IMR-90 (cell line): ENCODE measurements at places on chromosomes 16 and 17. TPM values are rescaled to one million over a fixed set of nuclear protein-coding genes. Genes with fewer than 3 reads are reported as not detected.
A peak's percentile ranks its signal among the peaks of the same experiment; 100 is the strongest.

Gene ACSM5
- total RNA-seq = not detected in 2 replicates

DNA sequence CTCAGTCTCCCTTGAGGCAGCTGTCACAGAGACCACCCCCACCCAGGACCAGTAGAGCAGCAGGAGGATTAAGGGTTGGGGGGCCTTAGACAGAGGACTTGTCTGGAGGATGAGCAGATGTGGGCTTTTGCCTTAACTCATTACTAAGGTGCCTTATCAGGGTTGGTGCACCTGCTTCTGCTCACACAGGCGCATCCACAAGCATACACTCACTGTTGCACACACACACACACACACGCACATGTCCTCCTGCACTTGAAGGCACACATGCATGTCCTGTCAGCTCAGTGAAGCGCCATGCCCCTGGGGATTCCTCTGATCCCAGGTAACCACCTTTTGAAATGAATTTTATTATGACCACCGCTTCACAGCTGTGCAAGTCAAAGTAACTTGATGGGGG is 1.2 kb downstream of the GFAP start:
- no peak overlapping the region for H3K27ac ChIP-seq
- no peaks in the 10 kb centered on the region for H3K36me3 ChIP-seq
- peaks cover 9% of the 10 kb centered on the region; the same call in 1 of the 2 replicates for H3K27me3 ChIP-seq
- H3K4me1 ChIP-seq = peaks cover 13% of the 10 kb centered on the region
- H3K4me3 ChIP-seq = no peak overlapping the region

DNA sequence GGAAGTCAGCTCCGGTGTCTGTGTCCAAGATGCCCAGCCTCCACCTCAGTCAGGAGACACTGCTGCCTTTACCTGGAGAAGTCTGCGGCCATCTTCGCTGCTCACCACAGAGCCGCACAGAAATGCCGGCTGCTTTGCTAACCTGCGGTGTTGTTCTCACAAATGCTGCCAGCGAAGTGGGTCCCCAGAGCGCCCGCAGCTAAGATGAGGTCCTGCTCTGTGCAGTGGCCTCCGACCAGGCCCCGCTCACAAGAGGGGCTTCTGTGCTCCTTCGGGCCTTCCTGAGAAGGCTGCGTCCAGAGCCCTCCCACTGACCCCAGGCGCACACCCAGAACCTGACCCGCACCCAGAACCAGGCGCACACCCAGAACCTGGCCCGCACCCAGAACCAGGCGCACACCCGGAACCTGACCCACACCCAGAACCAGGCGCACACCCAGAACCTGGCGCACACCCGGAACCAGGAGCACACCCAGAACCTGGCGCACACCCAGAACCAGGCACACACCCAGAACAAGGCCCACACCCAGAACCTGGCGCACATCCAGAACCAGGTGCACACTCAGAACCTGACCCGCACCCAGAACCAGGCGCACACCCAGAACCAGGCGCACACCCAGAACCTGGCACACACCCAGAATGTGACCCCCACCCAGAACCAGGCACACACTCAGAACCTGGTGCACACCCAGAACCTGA is 51.5 kb upstream of the FASN start:
- no peak overlapping the region for H3K27ac ChIP-seq
- peaks cover 5% of the 10 kb centered on the region; the same call in 1 of the 2 replicates for H3K36me3 ChIP-seq
- no peaks in the 10 kb centered on the region for H3K4me1 ChIP-seq

Gene EPX
- not detected in 2 replicates for total RNA-seq

- DNase-seq = no peak
- no peaks in the 10 kb centered on the region for H3K4me1 ChIP-seq
- no peak overlapping the region for H3K27ac ChIP-seq
- H3K36me3 ChIP-seq = no peaks in the 10 kb centered on the region
- H3K4me3 ChIP-seq = no peak overlapping the region
Measured at GRCh38 chr17:79561486-79562133, 49.2 kb downstream of the RBFOX3 start.

- no peak overlapping the region for H3K4me3 ChIP-seq
- no peak overlapping the region for H3K27ac ChIP-seq
- no peaks in the 10 kb centered on the region for H3K4me1 ChIP-seq
- H3K36me3 ChIP-seq = no peaks in the 10 kb centered on the region
Measured at GRCh38 chr16:24203675-24204074, 52.5 kb upstream of the CACNG3 start.

DNA sequence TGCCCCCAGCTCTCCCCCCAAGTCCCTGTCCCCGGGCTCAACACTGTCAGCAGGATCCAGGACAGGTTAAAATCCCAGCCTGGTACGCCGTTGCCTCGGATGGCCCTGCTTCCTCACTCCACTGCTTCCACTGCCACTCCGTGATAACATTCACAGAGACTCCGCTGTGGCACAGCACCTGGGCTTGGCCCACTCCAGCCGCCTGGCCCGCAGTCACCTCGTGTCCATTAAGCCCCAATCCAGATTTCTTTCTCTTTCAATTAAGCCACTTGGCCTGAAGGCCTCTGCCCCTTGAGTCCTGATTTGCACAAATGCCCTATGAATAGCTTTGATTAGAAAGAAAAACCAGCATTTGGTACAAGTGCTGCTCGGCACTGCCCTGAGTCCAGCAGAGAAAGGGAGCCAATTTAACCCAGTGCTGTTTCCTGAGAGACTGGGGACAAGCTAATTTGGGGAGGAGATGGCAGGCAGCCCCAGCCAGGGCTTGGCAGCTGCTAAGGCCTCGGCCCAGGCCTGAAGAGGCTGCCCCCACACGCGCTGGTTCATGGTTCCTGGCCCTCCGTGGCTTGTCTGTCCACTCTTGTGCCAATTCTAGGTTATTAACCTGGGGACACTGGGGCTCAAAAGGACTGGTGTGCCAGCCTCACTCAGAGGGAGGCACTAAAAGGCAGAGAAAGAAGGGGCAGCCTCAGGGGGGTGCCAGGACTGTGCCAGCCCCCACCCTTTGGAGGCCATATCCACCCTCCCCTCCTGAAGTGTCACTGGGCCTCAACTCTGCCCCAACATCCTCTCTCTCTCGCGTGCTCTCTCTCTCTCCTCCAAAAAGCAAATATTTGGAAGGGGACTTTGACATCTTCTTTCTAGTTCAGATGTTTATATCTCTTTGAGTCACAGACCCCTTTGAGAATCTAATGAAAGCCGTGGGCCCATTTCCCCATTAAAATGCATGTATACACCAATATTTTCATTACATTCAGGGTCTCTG is 29.8 kb upstream of the SPPL2C start:
- no peaks in the 10 kb centered on the region for H3K36me3 ChIP-seq
- H3K4me3 ChIP-seq = no peak overlapping the region
- no peak overlapping the region for H3K27ac ChIP-seq
- H3K4me1 ChIP-seq = no peaks in the 10 kb centered on the region

Gene KRT20
- total RNA-seq = not detected in 2 replicates

Gene TMEM256
- total RNA-seq = 35.3 and 38.4 TPM in 2 replicates

DNA sequence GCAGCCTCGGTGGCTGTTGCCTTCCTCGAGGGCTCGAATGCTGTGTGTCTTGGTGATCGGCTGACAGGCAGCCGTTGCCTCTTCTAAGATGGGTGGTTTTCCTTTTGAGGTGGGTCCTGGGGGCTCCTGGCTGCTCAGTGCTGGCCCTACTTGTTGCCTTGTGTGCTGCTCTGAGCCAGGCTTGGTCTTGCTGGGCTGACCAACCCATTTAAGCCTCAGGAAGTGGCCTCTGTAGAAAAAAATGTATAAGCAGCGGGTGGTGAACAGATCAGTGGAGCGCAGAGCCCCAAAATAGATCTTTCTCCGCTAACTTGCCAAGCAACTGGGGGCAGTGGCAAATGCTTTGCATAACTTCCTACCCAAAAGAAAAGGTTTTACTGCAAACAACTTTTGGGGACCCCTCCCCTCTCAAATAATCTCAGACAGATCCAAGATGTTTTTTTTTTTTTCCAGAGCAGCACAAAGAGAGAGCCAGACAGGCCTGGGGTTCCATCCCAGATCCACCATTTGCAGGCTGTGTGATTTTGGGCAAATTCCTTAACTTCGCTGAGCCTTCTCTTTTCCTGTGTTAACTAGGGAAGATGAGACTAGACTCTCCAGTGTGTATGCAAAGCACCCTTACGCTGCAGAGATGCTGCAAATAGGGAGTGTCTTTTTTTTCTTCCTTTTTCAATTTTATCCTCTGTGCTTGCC is 42.5 kb downstream of the PLCG2 start:
- peaks cover 8% of the 10 kb centered on the region; the same call in 1 of the 2 replicates for H3K27me3 ChIP-seq
- H3K27ac ChIP-seq = no peak overlapping the region
- H3K36me3 ChIP-seq = no peaks in the 10 kb centered on the region
- no peak overlapping the region for H3K4me3 ChIP-seq
- no peak for DNase-seq
- no peaks in the 10 kb centered on the region for H3K4me1 ChIP-seq

DNA sequence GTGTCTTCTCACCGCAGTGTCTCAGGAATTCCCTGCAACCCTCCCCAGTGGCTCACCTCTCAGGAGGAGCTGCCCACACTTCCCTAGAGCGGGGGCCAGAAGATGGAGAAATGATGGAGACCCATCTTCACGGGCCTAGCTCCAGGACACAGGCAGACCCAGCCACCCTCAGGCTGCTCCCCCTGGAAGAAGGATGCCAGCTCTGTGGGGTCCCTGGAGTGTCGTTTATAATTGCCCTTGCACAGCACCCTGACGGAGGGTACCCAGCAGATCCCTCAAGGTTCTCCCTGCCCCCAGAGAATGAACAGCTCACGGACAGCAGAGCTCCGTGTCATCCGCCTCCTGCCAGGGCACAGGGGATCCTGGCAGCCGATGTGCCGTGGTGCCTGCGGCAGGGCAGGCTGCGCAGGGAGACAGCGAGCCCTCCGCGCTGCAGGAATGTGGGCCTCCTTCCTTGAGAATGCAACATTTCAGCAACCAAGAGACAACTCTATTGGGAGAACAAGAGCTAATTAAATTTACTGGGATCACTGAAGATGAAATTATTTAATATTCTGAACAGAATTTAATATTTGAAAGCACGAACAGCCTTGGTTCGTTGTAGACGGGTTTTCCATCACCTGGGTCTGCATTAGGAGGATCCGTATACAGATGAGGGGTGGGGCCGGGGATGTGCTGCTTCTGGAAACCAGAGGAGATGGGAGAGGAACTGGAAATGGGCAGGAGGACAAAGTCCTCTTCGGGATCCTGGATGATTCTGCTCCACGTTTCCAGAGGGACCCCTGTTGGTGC is 21.0 kb upstream of the RBFOX3 start:
- no peaks in the 10 kb centered on the region for H3K4me1 ChIP-seq
- H3K36me3 ChIP-seq = no peaks in the 10 kb centered on the region
- H3K27ac ChIP-seq = no peak overlapping the region
- no peak for DNase-seq
- H3K4me3 ChIP-seq = no peak overlapping the region

- no peak overlapping the region for H3K27ac ChIP-seq
- H3K36me3 ChIP-seq = peaks cover 7% of the 10 kb centered on the region
- no peak overlapping the region for H3K4me3 ChIP-seq
- no peak for DNase-seq
- no peaks in the 10 kb centered on the region for H3K27me3 ChIP-seq
Measured at GRCh38 chr17:57283203-57283971, 27.1 kb downstream of the MSI2 start.

Gene CRISPLD2
- total RNA-seq = 35.0 and 37.5 TPM in 2 replicates

DNA sequence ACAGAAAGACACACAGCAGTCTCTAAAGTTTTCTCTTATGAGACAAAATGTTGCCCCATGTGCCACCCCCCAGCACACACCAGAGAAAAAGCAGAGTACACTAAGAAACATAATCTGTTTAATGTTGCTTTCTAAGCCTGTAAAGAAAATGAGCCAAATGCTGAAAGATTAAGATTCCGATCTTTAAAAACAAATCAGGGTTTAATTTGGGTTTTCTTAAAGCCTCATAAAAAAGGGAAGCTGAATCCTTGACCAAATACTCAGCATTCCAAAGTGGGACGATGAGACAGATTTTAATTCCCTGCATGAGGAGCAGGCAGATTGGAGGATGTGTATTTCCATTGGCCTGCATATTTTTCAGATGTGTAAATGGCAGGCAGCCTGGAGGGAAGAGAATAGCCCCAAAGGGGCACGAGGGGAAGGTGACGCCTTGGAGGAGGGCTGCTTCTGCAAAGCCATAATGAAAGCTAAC is 118.4 kb downstream of the COPRS start:
- peak overlapping the region; percentile 95 for H3K27ac ChIP-seq
- no peaks in the 10 kb centered on the region for H3K27me3 ChIP-seq
- DNase-seq = peak; percentile 91
- H3K4me1 ChIP-seq = peaks cover 35% of the 10 kb centered on the region

- H3K4me3 ChIP-seq = no peak overlapping the region
- no peaks in the 10 kb centered on the region for H3K4me1 ChIP-seq
- peaks cover 83% of the 10 kb centered on the region for H3K27me3 ChIP-seq
- no peaks in the 10 kb centered on the region for H3K36me3 ChIP-seq
- no peak overlapping the region for H3K27ac ChIP-seq
Measured at GRCh38 chr17:38587947-38588787, 17.6 kb downstream of the SRCIN1 start.

DNA sequence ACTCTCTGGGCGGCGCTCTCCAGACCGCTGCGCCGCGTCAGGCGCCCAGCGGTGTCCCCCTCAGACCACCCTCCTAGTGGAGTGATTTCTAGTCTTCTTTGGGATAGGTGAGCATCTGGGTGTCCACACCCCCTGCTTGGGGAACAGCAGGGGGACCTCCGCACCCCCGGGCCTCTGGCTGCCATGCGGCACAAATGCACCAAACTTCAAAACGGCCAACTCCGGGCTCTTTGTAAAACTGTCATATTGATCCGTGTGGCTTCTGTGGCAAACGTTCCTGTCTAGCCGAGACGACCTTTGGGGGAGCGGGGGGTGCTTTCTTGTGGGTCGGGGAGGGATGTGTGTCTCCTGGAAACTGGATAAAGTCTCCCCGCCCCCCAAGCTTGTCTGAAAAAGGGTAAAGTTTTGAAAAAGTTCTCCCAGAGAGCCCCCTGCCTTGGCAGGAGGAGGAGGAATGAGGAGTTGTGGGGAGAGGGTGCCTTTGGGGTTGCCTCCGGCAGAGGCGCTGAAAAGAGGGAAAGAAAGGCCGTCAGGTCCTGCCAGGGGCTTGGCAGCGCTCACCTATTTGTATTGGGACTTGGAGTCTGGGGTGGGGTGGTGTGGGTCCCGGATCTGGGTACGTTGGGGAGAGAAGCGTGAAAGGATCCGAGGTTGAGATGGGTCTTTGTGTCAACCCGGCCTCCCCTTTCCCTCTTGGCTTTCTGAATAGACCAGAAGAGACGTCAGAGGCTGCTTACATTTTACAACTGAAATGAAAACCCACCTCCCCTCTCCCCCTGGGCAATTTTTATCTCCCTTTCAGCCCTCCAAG is 2.2 kb upstream of the CHD3 start:
- H3K27ac ChIP-seq = peak overlapping the region; percentile 100
- H3K4me1 ChIP-seq = peaks cover 28% of the 10 kb centered on the region
- H3K27me3 ChIP-seq = no peaks in the 10 kb centered on the region

Gene C17orf78
- not detected in 2 replicates for total RNA-seq

- H3K4me3 ChIP-seq = no peak overlapping the region
- H3K4me1 ChIP-seq = no peaks in the 10 kb centered on the region
- H3K27me3 ChIP-seq = no peaks in the 10 kb centered on the region
- H3K27ac ChIP-seq = no peak overlapping the region
- peaks cover 38% of the 10 kb centered on the region for H3K36me3 ChIP-seq
- DNase-seq = peak; percentile 87
Measured at GRCh38 chr17:46044286-46044928, 45.4 kb downstream of the STH start.
